Activated naive CD8-positive, alpha-beta T cell treated with anti-CD3 and anti-CD28 coated beads, Interleukin-2, amount 50 U/mL, for 24 hours (primary cell): ENCODE measurements at places on chromosomes 12 and 14.

- no peak for DNase-seq
Measured at GRCh38 chr12:46357438-46358324, 14.9 kb downstream of the SLC38A2 start.

- no peak for DNase-seq
Measured at GRCh38 chr12:124632519-124632984, 65.1 kb upstream of the NCOR2 start.

- no peak for DNase-seq
Measured at GRCh38 chr14:105880616-105881015, 354.2 kb downstream of the TMEM121 start.

GRCh38 chr12:131223791-131224225 lies 270.1 kb downstream of the ADGRD1 start:
- DNase-seq: no peak

GRCh38 chr12:3222979-3223378 lies 145.8 kb downstream of the TSPAN9 start:
- no peak for DNase-seq

DNA sequence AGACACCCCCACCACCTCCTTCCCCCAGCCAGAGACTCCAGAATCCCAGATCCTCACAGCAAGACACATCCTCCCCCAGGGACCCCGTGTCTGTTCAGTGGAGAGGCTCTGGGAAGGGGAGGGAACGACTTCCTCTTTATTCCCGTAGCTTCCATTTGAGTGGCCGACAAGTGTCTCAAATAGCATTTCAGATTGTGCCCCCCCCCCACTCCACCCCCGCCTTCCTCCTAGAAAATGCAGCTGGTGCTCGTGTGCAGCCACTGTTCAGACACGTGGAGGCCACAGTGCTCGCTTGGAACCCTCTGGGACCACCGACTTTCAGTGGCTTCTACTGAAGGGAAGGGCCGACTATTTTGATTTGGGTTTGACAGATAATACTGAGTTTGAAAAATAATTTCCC lies 14.3 kb downstream of the PPP2R5C start:
- DNase-seq: no peak

DNA sequence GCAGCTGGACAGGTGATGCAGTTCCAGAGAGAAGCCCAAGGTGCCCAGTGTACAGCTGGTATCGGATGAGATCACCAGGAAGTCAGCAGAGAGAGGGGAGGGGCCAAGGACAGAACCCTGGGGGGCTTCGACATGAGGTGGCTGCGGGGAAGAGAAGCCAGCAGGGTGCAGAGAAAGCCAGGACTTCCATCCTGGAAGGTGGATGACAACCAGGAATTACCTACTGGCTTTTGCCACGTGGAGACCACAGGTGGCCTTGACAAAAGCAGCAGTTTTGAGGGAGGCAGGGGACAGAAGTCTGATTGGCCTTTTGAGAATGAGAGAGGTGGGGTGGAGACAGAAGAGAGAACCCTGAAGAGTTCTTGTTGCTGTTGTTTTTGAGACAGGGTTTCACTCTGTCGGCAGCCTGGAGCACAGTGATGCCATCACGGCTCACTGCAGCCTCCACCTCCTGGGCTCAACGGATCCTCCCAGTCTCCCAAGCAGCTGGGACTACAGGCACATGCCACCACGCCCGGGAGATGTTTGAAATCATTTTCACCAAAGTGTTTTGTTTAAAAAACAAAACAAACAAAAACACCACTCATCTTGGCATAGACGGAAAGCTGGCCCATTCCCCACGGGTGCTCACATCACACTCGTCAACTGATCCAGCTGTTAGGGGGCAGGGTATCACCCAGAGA lies 35.2 kb downstream of the CDC42BPB start:
- no peak for DNase-seq

GRCh38 chr12:20508962-20509361 lies 140.6 kb downstream of the PDE3A start:
- DNase-seq: no peak

DNA sequence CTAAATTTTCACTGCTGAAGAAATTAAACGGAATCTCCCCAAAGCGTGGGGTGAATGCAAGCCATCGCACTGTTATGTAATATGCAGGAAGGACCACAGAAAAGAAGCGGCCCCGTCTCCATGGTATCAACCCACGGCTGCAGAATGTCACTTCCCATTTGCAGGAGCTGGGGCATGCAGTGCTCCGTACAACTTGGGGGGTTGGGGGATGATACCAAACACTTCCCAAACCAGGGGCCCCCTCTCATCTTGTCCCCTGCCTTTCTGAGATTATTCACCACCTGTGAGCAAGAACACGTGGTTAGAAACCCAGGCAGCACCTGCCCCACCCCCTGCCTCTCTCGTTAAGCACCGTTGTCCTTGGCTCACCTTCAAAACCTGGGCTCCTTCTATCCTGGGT lies 505.1 kb upstream of the TMEM132C start:
- no peak for DNase-seq

- no peak for DNase-seq
Measured at GRCh38 chr12:3077572-3078081, 448 bp downstream of the TSPAN9 start.

DNA sequence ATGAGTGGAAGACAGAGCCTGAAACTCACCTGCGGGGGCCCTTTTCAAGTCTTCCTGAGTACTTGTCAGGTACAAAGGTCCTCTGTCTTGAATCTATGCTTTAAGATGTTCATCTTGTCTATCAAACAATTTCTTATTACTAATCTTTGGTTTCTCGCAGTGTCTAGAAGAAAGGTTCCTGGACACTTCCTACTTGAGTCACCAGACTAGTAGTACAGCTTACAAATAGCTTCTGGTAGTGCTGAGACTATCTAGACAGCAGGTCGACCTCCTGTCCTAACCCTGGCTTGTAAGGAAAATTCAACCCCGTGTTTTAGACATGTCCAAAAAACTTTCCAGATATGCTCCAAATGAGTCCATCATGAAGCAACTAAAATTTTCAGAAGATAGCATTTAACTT lies 11.2 kb upstream of the ARID2 start:
- DNase-seq: no peak

DNA sequence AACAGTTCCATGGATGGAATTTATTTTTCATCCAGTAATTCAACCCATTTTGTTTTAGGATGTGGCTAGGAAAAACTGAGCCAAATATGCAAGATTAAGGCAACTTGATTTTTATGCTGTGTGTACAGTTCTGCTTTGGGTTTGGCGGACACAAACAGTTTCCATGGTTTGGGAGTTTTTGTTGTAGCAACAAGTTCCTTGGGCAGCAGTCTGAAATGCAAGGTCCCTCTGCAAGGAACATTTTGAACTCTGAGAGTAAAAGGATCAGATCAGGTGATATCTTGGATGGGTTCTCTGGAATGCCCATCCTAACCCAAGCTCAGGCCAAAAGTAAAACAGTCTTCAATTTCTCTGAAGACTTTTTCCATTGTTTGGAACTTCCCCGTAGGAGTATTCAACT lies 161.2 kb downstream of the TMX1 start:
- DNase-seq: no peak

DNA sequence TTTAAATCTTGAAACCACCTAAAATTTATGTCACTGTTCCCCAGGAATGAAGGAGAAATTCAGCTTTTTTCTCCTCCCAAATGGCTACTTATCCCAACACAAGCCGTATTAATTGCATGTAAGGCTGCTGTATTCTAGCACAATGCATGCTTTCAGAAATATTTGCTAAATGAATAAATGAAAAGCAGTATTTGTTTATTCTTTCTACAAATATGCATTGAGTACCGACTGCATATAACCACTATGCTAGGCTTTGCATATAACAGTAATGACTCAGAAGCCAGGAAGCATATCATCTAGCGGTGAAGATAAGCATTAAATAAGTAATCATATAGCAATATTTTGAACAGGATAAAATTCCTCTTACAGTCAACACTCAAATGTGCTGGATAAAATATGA lies 5.7 kb upstream of the LRR1 start:
- DNase-seq: no peak

GRCh38 chr12:64243809-64244208 lies 21.7 kb upstream of the KICS2 start:
- DNase-seq: no peak

GRCh38 chr14:94977016-94977415 lies 180.3 kb downstream of the DICER1 start:
- DNase-seq: no peak

- no peak for DNase-seq
Measured at GRCh38 chr12:2169489-2169888, 116.7 kb downstream of the CACNA1C start.

DNA sequence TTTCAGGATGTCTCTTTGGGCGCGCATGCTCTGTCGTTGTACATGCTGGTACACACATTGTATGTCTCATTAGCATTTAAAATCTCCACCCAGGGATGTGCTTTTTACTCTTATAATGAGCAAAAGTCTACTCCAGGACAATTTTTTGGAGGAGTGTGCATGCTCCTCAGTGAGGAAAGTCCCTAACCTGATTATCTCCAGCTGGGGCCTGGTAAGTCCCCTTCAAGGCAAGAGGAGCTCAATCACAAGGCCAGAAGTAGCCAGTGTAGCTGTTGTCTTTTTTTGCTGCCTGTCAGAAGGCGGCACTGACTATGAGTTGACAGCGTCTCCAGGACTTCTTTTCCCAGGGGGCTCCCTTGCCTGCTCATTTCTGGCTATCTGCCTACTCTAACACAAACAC lies 218.3 kb upstream of the CNTN1 start:
- no peak for DNase-seq

- no peak for DNase-seq
Measured at GRCh38 chr14:79342942-79343341, 868.4 kb downstream of the DIO2 start.

- no peak for DNase-seq
Measured at GRCh38 chr14:29716150-29716549, 211.5 kb downstream of the PRKD1 start.

- no peak for DNase-seq
Measured at GRCh38 chr14:59018460-59018859, 170.0 kb upstream of the DAAM1 start.

DNA sequence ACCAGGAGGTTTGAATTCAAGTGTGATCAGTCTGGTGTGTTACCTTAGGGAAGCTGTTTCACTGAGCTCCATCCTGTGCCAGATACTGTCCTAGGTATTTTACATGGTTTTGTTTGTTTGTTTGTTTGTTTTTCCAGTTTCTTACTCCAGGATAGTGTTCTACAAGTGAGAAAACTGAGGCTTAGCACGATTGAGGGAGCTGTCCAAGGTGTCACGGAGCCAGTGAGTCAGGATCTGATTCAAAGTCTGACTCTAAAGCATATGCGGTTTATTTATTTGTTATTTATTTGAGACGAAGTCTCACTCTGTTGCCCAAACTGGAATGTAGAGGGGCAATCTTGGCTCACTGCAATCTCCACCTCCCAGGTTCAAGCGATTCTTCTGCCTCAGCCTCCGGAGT lies 79.7 kb upstream of the GNG2 start:
- DNase-seq: no peak

DNA sequence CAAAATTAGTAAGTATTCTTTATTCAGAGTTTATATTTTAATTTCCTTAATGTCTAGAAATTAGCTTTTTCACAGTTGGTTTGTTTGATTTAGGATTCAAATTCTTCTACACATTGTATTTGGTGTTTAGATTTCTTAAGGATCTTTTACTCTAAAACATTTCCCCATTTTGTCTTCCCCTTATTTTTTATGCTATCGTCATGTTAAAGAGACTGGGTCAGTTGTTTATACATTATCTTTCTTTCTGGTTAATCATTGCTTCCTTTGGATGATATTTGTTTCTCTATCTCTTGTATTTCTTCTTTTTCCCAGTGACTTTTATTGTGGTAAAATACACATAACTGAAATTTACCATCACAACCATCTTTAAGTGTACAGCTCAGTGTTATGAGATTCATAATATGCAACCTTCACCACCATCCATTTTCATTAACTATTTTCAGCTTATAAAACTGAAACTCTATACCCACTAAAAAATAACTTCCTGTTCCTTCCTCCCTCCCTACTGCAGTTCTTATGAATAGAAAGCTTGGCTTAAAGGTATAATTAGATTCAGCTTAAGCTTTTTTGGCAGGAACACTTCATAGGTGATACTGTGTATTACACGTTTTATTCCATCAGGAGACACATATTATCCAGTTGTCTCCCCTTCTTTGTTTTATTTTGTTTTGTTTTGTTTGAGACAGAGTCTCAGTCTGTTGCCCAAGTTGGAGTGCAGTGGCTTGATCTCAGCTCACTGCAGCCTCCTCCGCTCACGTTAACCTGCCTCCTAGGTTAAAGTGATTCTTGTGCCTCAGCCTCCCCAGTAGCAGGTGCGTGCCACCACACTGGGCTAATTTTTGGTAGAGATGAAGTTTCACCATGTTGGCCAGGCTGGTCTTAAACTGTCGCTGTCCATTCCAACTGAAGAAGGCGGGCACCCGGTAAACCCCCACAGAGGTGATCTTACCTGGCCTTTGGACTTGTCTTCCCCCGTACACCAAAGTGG lies 45.0 kb downstream of the NOPCHAP1 start:
- no peak for DNase-seq

DNA sequence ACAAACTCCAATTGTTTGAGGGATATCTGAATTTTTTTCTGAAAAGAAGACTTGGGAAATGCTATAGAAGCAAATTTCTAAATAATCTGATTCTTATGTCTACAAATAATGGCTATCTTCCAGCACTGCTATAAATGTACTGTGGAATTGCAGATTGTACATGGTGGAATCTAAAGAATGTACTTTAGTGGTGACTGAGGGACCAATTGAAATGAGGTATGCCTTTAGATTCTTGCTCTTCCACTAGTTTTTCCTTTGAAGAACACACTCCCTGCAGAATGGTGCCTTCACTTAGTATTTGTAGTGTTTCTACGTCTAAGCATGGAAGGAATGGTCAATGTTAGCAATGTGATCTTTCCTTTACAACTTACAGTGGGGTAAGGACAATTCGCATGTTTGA lies 11.7 kb upstream of the PRB4 start:
- no peak for DNase-seq

GRCh38 chr14:85363358-85363757 lies 166.6 kb upstream of the FLRT2 start:
- DNase-seq: no peak

DNA sequence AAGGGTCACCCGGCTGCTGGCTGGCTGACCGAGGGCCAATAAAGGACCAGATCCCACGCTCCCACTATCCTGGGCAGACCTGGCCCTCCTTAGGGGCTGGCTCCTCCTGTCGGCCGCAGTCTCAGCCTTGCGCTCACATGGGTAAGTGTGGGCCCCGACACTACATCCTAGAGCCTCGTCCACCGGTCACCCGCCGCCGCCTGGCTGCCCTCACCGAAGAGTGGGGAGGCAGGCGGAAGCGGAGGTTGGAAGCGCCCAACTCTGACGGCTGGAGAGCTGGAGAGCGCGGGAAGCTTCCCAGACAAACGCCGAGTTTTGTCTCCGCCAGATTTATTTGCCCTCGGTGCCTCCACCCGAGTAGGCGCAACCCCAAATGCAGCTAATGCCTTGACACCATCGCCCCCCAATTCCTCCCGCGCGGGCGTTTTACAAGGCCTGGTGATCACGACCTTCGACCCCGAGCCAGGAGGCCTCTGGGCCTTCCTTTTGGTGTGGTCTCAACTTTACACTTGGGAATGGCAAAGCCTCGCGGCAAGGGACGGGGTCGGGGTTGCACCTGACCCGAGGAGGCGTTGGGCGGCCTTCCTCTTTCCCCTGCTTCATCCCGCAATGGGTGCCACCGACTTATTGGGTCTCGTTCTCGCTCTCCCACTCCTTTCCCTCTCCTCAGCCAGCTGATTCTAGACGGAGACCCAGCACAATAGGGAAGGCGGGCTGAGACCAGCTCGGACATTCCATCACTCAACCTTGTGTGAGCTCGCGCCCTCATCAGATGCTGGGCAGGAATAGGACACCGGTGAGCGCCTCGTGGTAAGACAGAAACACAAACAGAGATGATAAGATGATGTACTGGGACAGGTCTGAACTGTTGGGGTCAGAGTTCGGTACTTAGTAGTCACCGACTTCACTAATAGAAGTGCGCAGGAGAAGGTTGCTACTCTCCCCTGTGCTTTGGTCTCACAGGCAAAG lies 78.3 kb upstream of the ANO4 start:
- DNase-seq: no peak
